ENCODE measurements at places on chromosomes 11 and 22.

DNA sequence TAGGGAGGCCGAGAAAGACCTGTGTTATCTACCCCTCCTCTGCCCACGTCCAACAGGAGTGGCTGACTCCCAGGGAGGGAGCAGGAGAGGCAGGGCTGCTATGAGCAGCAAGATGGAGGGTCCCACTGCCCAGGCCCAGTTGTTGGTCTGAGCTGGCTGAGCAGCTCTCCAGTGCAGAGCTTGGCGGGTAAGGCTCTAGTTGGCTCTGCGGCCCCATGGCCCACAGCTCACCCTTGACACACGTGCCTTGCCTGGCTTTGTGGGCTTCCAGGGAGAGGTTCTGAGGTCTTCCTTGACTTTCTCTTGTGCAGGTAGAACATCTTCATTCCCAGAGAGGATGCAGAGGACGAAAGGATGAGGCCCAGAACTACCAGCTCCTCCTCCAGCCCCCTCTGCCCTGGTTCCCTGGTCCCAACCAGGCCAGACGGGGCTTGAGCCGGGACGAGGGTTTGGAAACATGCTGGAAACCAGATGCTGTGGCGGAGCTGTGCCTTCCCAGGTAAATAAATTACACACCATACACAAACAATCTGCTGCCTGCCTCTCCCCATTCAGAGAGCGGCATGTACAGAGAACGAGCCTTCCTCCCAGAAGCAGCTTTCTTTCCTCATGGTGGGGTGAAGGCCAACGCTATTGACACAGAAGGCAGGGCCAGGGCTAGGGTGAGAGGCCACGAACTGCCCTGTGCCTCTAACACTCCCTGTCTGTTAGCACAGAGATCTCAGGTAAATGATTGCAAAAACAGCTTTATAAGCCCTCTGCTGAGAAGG is 48.1 kb downstream of the DSCAML1 start:
- no peak for DNase-seq

DNA sequence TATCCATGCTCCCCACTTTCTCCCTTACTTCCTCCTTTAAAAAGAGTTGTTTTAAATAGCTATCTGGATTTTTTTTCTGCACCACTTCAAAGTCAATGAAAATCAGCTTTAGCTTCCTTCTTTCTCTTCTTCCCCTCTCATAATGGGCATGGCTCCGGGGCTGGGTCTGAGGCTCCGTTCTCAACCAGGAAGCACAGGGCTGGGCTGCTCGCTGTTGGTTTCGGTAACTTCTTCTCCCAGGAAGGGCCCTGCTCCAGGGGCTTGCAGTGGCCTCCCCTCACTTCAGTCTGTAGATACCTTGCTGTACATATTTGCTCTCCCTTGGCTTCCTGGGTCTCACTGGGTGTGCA is 23.8 kb downstream of the MICAL2 start:
- no peak for DNase-seq

- peak; percentile 49 for DNase-seq
Measured at GRCh38 chr11:60305906-60306619, 21.0 kb upstream of the MS4A6E start.

GRCh38 chr11:693415-693831 is 1.6 kb downstream of the DEAF1 start:
- no peak for DNase-seq

- no peak for DNase-seq
Measured at GRCh38 chr11:124751391-124751740, 689 bp downstream of the VSIG2 start.

- DNase-seq = no peak
Measured at GRCh38 chr11:45413156-45413858, 127.2 kb upstream of the SYT13 start.

DNA sequence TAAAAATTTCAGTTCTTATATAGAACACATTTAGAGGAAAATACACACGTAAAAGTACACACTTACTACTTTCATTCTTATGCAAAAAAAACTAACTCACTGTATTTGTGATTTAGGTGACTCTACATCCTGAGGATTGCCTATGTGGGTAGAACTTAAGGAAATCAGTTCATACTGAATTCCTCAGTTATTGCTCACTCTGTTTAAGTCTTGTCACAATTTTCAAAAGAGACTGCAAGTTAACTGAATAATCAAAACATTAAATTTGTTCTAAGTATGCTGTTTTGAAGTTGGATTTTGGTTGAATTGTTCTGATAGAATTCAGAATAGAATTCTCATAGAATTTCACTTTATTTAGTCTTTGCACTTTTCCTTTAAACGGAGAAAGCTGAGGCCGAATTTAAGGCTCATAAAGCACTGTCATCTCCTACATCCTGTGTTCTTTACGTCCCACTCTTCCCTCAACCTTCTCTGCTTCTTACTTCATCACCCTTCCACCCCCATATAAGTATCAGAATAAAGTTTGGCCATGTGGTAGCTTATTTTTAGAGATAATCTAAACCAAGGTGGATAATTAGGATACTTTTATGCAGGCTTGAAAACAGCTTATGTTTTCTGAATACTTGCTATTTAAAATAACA is 59.8 kb downstream of the APOL5 start:
- DNase-seq = peak; percentile 30

GRCh38 chr11:120532832-120533196 is 21.3 kb downstream of the GRIK4 start:
- DNase-seq = peak; percentile 29

GRCh38 chr22:29701155-29701999 is 18.4 kb upstream of the CABP7 start:
- peak; percentile 48 for DNase-seq

DNA sequence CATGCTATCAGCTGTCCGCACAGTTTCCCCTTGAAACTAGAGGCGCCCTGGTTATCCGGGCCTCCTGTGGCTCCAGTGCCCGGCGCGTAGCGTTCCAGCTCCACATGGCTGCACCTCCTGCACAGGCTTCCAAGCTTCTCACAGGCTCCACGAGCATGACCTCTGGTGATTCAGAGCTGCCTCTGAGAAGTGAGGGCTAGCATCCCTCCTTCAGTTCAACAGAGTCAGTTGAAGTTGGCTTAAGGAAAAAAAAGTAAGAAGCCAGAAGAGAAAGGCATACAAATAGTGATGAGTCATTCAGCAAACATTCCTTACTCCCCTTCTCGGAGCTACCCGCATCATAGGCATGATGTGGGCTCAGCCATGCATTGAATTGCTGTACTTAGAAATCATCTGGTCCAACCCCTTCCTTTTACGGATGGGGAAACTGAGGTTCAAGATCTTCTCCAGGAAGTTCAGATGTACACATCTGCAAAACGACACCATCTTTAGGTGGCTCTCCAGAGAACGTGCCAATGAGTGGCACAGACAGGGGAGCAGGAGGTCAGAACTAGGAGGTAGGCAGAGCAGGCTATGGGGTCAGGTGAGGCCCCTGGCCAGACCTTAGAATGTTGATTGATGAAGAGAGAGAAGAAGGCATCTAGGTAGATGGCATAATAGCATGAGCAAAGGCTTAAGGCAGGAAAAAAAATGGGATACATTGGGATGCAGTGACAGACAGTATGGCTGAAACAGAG is 216.3 kb upstream of the TBCEL start:
- DNase-seq = peak; percentile 84

DNA sequence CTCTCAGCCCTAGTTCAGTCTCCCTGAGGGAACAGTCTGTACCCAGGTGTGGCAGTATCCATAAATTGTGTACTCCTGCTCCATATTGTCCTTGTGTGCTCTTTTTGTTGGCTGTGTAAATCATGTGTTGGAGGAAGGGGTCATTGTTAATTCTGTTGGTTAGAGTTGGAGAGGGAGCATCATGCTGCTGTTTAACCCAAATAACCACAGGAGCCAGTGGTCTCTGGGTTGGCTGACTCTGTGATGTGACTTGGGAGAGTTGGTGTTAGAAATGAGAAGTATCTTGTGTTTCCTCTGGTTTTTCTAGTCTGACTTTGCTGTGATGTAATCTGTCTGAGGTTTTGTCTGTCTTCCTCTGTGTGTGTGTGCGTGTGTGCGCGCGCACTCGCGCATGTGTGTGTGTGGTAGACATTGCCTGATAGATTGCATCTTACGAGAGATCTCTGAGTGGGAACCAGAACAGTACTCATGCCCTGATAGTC is 30.5 kb downstream of the CTNND1 start:
- no peak for DNase-seq
